ENCODE measurements at places on chromosomes 1 and 21. TPM values are rescaled to one million over a fixed set of nuclear protein-coding genes. Genes with fewer than 3 reads are reported as not detected.

GRCh38 chr1:58412071-58412580 lies 134.4 kb downstream of the OMA1 start:
- DNase-seq, result no peak
- no peak overlapping the region for H3K27ac ChIP-seq
- H3K4me3 ChIP-seq, result no peak overlapping the region
- H3K4me1 ChIP-seq, result no peaks in the 10 kb centered on the region
- H3K27me3 ChIP-seq, result no peaks in the 10 kb centered on the region
- H3K36me3 ChIP-seq, result no peaks in the 10 kb centered on the region

DNA sequence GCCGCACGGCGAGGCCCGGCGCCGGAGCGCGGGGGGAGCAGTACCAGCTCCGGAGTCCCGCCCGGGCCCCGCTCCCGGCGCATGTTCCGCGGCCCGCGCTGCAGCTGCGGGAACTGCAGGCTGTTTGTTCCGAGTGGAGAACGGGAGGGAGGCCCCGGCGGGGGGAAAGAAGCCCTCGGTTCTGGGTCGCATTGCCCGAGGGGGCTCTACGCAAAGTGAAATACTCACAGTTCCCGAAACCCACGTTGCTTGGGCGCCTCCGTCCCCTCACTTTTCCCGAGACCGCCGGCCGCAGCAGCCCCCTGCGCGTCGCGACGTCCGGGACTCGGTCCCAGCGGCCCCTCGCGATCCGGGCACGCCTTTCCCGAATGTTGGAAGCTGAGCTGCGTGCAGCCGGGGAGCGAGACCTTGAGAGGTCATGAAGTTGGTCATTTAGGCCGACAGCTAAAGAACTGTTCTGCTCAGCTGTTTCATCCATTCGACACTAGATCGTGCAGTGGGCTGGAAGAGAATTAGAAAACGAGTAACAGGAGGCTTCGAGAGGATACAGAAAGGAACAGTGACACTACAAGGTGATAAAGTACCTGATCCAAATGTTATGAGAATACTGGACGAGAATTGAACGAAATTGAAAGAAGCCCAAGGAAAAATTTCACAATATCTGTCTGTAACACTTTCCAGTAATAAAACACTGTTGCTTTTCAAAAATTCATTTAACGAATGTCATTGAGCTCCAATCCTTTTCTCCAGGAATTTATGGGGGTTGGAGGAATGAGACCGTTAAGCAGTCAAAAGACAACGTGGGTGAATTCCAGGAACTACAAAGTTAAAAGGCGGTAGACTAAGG lies 657 bp upstream of the LIN9 start:
- peak; percentile 46 for DNase-seq
- peak overlapping the region; percentile 68 for H3K27ac ChIP-seq

GRCh38 chr1:79646880-79647279 lies 640.4 kb upstream of the ADGRL4 start:
- H3K4me3 ChIP-seq, result no peak overlapping the region
- H3K36me3 ChIP-seq, result no peaks in the 10 kb centered on the region
- H3K27me3 ChIP-seq, result no peaks in the 10 kb centered on the region
- H3K4me1 ChIP-seq, result peaks cover 6% of the 10 kb centered on the region
- no peak overlapping the region for H3K27ac ChIP-seq

- H3K36me3 ChIP-seq, result no peaks in the 10 kb centered on the region
- H3K4me1 ChIP-seq, result no peaks in the 10 kb centered on the region
- no peak for DNase-seq
These were observed 382.8 kb downstream of the AMY1C start for GRCh38 chr1:104132382-104132973.

- H3K4me3 ChIP-seq, result no peak overlapping the region
- no peak overlapping the region for H3K27ac ChIP-seq
- H3K27me3 ChIP-seq, result no peaks in the 10 kb centered on the region
- no peak for DNase-seq
- H3K36me3 ChIP-seq, result no peaks in the 10 kb centered on the region
These were observed 34.2 kb downstream of the IGFN1 start for GRCh38 chr1:201224666-201225370.

GRCh38 chr1:174491606-174492005 lies 43.8 kb downstream of the GPR52 start:
- H3K27me3 ChIP-seq, result no peaks in the 10 kb centered on the region
- H3K4me1 ChIP-seq, result no peaks in the 10 kb centered on the region
- DNase-seq, result no peak
- H3K36me3 ChIP-seq, result no peaks in the 10 kb centered on the region

- H3K27ac ChIP-seq, result no peak overlapping the region
- DNase-seq, result no peak
- H3K4me1 ChIP-seq, result peaks cover 18% of the 10 kb centered on the region
- H3K4me3 ChIP-seq, result no peak overlapping the region
- no peaks in the 10 kb centered on the region for H3K36me3 ChIP-seq
These were observed 227.7 kb upstream of the IRF2BP2 start for GRCh38 chr1:234837713-234838112.

DNA sequence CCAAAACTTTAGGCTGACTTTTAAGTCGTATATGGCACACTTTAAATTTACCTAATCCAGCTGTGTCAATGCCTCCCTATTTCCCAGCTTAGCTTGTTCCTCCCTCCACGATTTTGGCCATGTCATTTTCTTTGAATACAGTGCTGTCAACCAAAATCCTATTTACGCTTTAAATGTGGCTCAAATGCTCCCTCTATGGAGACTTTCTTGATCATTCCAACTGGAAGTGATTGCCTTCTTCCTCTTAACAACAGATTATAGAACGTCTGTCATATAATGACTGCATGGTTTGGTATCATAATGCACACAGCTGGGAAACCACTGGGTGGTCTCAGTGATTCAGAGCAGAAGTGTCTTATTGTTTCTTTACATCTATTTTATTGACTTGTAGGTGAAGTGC lies 18.9 kb upstream of the BATF3 start:
- peaks cover 6% of the 10 kb centered on the region for H3K4me1 ChIP-seq
- H3K4me3 ChIP-seq, result no peak overlapping the region
- no peaks in the 10 kb centered on the region for H3K27me3 ChIP-seq
- no peaks in the 10 kb centered on the region for H3K36me3 ChIP-seq

- no peaks in the 10 kb centered on the region for H3K36me3 ChIP-seq
- no peak overlapping the region for H3K4me3 ChIP-seq
- DNase-seq, result no peak
- H3K4me1 ChIP-seq, result peaks cover 31% of the 10 kb centered on the region
- H3K27me3 ChIP-seq, result no peaks in the 10 kb centered on the region
These were observed 4.1 kb downstream of the GPSM2 start for GRCh38 chr1:108880850-108881249.

DNA sequence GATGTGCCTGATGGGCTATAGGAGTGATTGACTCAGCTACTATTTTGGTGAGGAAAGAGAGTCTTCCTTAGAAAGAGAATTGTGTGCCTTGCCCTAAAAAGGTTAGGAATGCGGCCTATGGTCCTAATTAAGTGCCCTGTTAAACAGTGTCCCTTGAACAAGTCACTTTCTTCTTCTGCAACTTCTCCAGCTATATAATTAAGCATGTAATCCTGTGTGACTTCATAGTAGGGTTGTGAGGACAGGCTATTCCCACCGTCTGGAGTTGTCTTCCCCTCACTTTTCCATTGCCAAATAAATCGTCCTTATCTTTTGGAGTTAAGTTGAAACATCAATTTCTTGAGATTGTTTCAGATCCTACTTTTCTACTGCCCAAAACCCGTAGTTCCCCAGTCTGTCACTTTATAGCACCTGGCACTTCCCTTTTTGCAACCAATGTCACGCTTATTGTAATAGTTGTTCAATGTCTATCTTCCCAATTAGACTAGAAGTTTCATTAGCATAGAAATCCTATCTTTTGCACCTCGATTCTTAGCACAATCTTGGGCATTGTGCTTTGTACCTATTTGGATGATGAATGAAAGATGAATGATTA lies 27.6 kb upstream of the SLC16A1 start:
- H3K27ac ChIP-seq, result no peak overlapping the region
- DNase-seq, result no peak
- no peaks in the 10 kb centered on the region for H3K36me3 ChIP-seq
- peaks cover 18% of the 10 kb centered on the region for H3K4me1 ChIP-seq

DNA sequence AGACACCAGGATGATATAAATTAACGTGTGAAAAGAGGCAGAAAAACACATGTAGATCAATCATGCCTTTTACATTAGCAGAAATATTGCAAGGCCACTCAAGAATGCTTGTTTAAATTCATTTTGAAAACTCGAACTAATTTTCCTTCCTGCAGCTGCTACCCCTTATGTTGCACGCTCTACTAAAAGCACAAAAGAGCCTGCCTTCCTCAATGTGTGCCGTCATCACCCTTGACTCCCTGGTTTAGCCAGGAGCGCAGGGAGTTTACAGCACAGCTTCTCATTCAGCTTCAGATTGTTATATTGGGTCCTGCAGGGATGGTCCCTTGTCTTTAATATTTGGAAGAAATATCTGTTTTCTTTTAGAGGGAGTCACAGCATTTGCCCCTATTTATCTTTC lies 10.1 kb upstream of the ST6GALNAC5 start:
- H3K4me1 ChIP-seq, result no peaks in the 10 kb centered on the region
- H3K36me3 ChIP-seq, result no peaks in the 10 kb centered on the region
- no peak overlapping the region for H3K27ac ChIP-seq
- H3K4me3 ChIP-seq, result no peak overlapping the region
- DNase-seq, result no peak

DNA sequence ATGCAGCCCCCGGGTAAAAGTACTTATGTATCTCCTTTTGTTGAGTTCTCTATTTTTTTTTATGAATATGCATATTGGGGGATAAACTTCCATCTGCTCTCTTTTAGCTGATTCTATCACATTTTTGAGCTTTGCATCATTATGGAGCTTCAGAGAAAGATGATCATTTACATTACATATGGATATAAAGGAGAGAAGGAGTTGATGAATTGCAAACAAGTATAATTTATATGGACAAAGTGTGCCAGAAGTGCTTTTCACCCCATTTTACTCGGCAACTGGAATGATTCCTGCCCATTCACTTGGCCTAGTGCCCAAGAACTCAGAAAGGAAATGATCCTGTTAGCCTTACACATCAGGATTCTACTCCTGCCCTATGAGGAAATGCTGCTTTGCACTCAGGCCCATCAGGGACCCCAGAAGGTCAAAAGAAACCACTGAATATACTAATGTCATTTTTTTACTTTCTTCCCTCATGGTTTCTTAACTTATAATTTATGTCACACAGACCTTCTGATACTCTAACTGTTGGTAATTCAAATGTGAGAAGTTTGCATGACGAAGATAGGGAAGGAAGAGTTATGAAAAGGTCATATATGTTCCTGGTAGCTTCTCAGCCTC lies 65.6 kb downstream of the SAMSN1 start:
- no peak overlapping the region for H3K4me3 ChIP-seq
- no peaks in the 10 kb centered on the region for H3K36me3 ChIP-seq
- H3K4me1 ChIP-seq, result peaks cover 13% of the 10 kb centered on the region
- no peaks in the 10 kb centered on the region for H3K27me3 ChIP-seq
- DNase-seq, result no peak

- H3K27ac ChIP-seq, result no peak overlapping the region
- no peak for DNase-seq
- no peaks in the 10 kb centered on the region for H3K36me3 ChIP-seq
- no peaks in the 10 kb centered on the region for H3K27me3 ChIP-seq
- H3K4me3 ChIP-seq, result no peak overlapping the region
These were observed 37.5 kb upstream of the ATP2B4 start for GRCh38 chr1:203589171-203589570.

GRCh38 chr1:220093361-220094015 lies 444 bp upstream of the IARS2 start:
- peak overlapping the region; percentile 99 for H3K4me3 ChIP-seq
- DNase-seq, result no peak
- peaks cover 19% of the 10 kb centered on the region for H3K4me1 ChIP-seq
- peak overlapping the region; percentile 85 for H3K27ac ChIP-seq
- peaks cover 24% of the 10 kb centered on the region for H3K36me3 ChIP-seq

GRCh38 chr21:45406801-45407628 lies 2.0 kb downstream of the COL18A1 start:
- H3K4me1 ChIP-seq, result peaks cover 16% of the 10 kb centered on the region
- H3K27me3 ChIP-seq, result peaks cover 35% of the 10 kb centered on the region
- peak; percentile 43 for DNase-seq

DNA sequence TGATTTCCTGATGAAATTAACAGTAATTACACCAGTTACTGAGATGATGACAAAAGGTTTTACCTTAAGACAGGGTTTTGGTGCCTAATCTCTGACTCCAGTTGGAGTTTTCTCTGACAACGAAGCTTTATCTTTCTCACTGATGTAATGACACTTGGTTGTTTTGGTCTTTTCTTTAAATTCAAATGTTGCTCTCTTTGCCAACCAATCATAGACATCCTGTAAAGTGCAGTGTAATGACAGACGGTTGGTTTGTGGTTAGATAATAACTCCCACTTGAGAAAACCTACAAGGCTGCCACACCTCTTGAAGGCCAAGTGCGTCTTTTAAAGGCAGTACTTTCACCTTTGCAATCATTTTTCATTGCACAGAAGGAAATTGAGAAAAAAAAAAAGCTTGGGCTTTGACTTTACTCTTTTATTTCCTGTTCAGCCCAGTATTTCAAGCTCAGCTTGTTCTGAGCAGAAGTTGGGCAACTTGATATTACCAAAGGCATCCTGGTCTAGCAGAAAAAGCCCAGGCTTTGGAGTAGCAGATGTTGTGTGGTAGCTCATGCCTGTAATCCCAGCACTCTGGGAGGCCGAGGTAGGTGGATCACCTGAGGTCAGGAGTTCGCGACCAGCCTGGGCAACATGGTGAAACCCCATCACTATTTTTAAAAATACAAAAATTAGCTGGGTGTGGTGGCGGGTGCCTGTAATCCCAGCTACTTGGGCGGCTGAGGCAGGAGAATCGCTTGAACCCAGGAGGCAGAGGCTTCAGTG lies 14.9 kb downstream of the PDIK1L start:
- no peak for DNase-seq
- peak overlapping the region; percentile 82 for H3K27ac ChIP-seq
- H3K4me3 ChIP-seq, result peak overlapping the region; percentile 12
- H3K36me3 ChIP-seq, result peaks cover 3% of the 10 kb centered on the region

GRCh38 chr1:103525114-103525606 lies 339 bp upstream of the RNPC3 start:
- DNase-seq, result no peak
- no peak overlapping the region for H3K27ac ChIP-seq
- H3K27me3 ChIP-seq, result no peaks in the 10 kb centered on the region
- peaks cover 24% of the 10 kb centered on the region for H3K4me1 ChIP-seq
- peak overlapping the region; percentile 39 for H3K4me3 ChIP-seq
- peaks cover 8% of the 10 kb centered on the region for H3K36me3 ChIP-seq

The OPRD1 gene
- not detected for total RNA-seq

The TMEM54 gene
- 44.0 TPM for total RNA-seq

The UBE2U gene
- not detected for total RNA-seq

The PSEN2 gene
- total RNA-seq, result 26.6 TPM

The KLHDC8A gene
- total RNA-seq, result 0.97 TPM

The BMP8A gene
- not detected for total RNA-seq

The FCGR3A gene
- total RNA-seq, result 323 TPM

The CKS1B gene
- total RNA-seq, result 28.5 TPM
